ENCODE measurements at places on chromosomes 12 and 14. TPM values are rescaled to one million over a fixed set of nuclear protein-coding genes. Genes with fewer than 3 reads are reported as not detected.

The SLC22A17 gene
- 2.4 TPM for total RNA-seq

The ABCD2 gene
- under 0.01 TPM for total RNA-seq

The PLEK2 gene
- total RNA-seq: 17.4 TPM

The DTX1 gene
- total RNA-seq: 2.1 TPM

The DLK1 gene
- 331 TPM for total RNA-seq

The HOXC13 gene
- total RNA-seq: not detected

The SPIC gene
- 17.7 TPM for total RNA-seq

The MARS1 gene
- 45.0 TPM for total RNA-seq

The RGS6 gene
- total RNA-seq: 5.3 TPM

The ARHGEF25 gene
- total RNA-seq: 2.0 TPM

The KIF5A gene
- total RNA-seq: not detected

The CLEC4C gene
- total RNA-seq: 0.33 TPM

The VPS37B gene
- 4.4 TPM for total RNA-seq

The EXOC3L4 gene
- total RNA-seq: 46.8 TPM

The FLRT2 gene
- total RNA-seq: 8.2 TPM

The ZCCHC8 gene
- total RNA-seq: 20.5 TPM

The OTX2 gene
- not detected for total RNA-seq

The USP44 gene
- not detected for total RNA-seq

The REP15 gene
- 2.1 TPM for total RNA-seq

The TMX1 gene
- 19.7 TPM for total RNA-seq

The NXPH4 gene
- not detected for total RNA-seq

The CBLN3 gene
- total RNA-seq: 0.79 TPM

The TAS2R43 gene
- 3.8 TPM for total RNA-seq

The PTPN21 gene
- 2.1 TPM for total RNA-seq

The CPNE8 gene
- 17.3 TPM for total RNA-seq

The SERPINA3 gene
- 2,087 TPM for total RNA-seq

The TMEM30B gene
- 3.9 TPM for total RNA-seq

The MBD6 gene
- total RNA-seq: 20.2 TPM

The ARHGEF40 gene
- 42.5 TPM for total RNA-seq

The RAPGEF3 gene
- 1.3 TPM for total RNA-seq

The ESR2 gene
- 0.09 TPM for total RNA-seq

The SIRT4 gene
- total RNA-seq: 2.3 TPM

The SYT1 gene
- total RNA-seq: 0.84 TPM

The BDKRB1 gene
- total RNA-seq: not detected

The BRMS1L gene
- total RNA-seq: 3.5 TPM

The STYX gene
- 18.7 TPM for total RNA-seq

The STXBP6 gene
- total RNA-seq: 1.4 TPM

The ANO2 gene
- 0.25 TPM for total RNA-seq

The GSKIP gene
- total RNA-seq: 23.7 TPM

The WNT1 gene
- total RNA-seq: not detected

The TMEM179 gene
- 0.37 TPM for total RNA-seq

The KRT3 gene
- total RNA-seq: not detected

The CALCOCO1 gene
- total RNA-seq: 61.2 TPM

The GOLGA5 gene
- total RNA-seq: 39.9 TPM

The PRH2 gene
- total RNA-seq: 0.42 TPM

The OR6J1 gene
- not detected for total RNA-seq

The CPNE6 gene
- total RNA-seq: not detected

The ERP27 gene
- total RNA-seq: 0.59 TPM
